ENCODE measurements at places on chromosomes 6 and 20. TPM values are rescaled to one million over a fixed set of nuclear protein-coding genes. Genes with fewer than 3 reads are reported as not detected.

The SLC2A10 gene
- total RNA-seq: 9.3 TPM

The ESR1 gene
- total RNA-seq: 0.13 TPM

The CDH22 gene
- total RNA-seq: 0.13 TPM

The PLA2G7 gene
- not detected for total RNA-seq

The CTAGE9 gene
- total RNA-seq: not detected

The DUSP15 gene
- total RNA-seq: not detected

The CD40 gene
- total RNA-seq: 19.2 TPM

The LKAAEAR1 gene
- 0.29 TPM for total RNA-seq

The STMND1 gene
- not detected for total RNA-seq

The HLA-DOB gene
- not detected for total RNA-seq

The SLC22A7 gene
- total RNA-seq: not detected

The IRAK1BP1 gene
- total RNA-seq: 7.7 TPM

The SLC12A5 gene
- total RNA-seq: under 0.01 TPM

The CLVS2 gene
- total RNA-seq: not detected

The SPATS1 gene
- not detected for total RNA-seq

The CYP21A2 gene
- total RNA-seq: not detected

All from thoracic aorta endothelial cell (primary cell).